Mesothelial cell of epicardium (in vitro differentiated cells): ENCODE measurements at places on chromosomes 3 and 15. TPM values are rescaled to one million over a fixed set of nuclear protein-coding genes. Genes with fewer than 3 reads are reported as not detected.
A peak's percentile ranks its signal among the peaks of the same experiment; 100 is the strongest.

The CSPG4 gene
- total RNA-seq: 11.3 to 11.8 TPM (median 11.4 TPM) in 3 replicates

DNA sequence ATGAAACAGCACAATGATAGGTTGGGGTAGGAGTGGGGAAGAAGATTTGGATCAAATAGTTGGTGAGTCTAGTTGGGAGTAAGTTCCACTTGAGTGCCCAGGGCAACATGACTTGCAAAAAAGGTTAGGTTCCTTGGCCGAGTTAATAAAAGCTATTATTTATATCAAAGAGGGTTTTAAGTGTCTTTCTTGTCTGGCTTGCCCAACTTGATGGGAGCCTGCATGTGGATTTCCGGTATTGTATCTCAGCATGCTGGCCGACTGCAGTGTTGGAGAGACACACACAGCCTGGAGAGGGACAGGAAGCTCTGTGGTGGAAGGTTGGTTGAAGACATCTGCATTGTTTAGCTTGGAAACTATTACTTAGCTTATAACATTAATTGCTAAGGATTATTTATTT, 449.5 kb upstream of the TBL1XR1 start:
- no peaks in the 10 kb centered on the region for H3K27me3 ChIP-seq
- H3K4me3 ChIP-seq: no peak overlapping the region
- H3K4me1 ChIP-seq: peaks cover 26% of the 10 kb centered on the region

The RBPMS2 gene
- total RNA-seq: 14.3 to 17.8 TPM (median 14.6 TPM) in 3 replicates

The FURIN gene
- total RNA-seq: 97.7 to 98.8 TPM (median 98.8 TPM) in 3 replicates

- no peak overlapping the region for H3K27ac ChIP-seq
- no peak for DNase-seq
- H3K36me3 ChIP-seq: no peaks in the 10 kb centered on the region
- peaks cover 6% of the 10 kb centered on the region for H3K4me1 ChIP-seq
- no peak overlapping the region for H3K4me3 ChIP-seq
Observed at GRCh38 chr15:57890351-57890750, 175.2 kb downstream of the ALDH1A2 start.

- H3K4me3 ChIP-seq: no peak overlapping the region
- peaks cover 34% of the 10 kb centered on the region for H3K4me1 ChIP-seq
- DNase-seq: no peak
- H3K27me3 ChIP-seq: no peaks in the 10 kb centered on the region
- no peak overlapping the region for H3K27ac ChIP-seq
- no peaks in the 10 kb centered on the region for H3K36me3 ChIP-seq
Observed at GRCh38 chr3:20573175-20573574, 387.2 kb upstream of the SGO1 start.

GRCh38 chr3:101643861-101644613, 32.9 kb downstream of the ZBTB11 start:
- no peaks in the 10 kb centered on the region for H3K27me3 ChIP-seq
- H3K27ac ChIP-seq: no peak overlapping the region
- no peak overlapping the region for H3K4me3 ChIP-seq
- H3K4me1 ChIP-seq: peaks cover 8% of the 10 kb centered on the region
- no peak for DNase-seq

The CFAP44 gene
- total RNA-seq: 11.5 to 13.4 TPM (median 11.5 TPM) in 3 replicates

DNA sequence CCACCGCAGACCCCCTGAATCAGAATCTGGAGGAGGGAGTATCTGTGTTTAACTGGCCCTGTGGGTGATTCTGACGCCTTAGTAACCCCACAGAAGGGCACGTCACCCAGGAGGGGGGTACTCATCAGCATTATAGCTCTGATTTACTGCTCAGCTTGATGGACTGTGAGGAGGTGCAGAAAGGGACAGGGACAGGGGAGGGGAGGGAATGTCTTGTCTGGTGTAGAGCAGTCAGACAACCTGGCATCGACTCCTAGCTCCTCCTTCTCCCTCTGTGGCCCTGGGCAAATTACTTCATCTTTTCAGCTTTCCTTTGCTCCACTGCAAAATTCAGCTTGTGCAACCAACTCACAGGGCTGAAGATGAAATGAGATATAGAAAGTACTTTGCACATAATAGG, 42.3 kb upstream of the GLCE start:
- no peak overlapping the region for H3K4me3 ChIP-seq
- no peak overlapping the region for H3K27ac ChIP-seq
- no peak for DNase-seq

GRCh38 chr3:37324131-37324530, 149.7 kb upstream of the LRRFIP2 start:
- no peaks in the 10 kb centered on the region for H3K27me3 ChIP-seq
- peaks cover 56% of the 10 kb centered on the region for H3K36me3 ChIP-seq
- peaks cover 39% of the 10 kb centered on the region for H3K4me1 ChIP-seq
- H3K27ac ChIP-seq: no peak overlapping the region

DNA sequence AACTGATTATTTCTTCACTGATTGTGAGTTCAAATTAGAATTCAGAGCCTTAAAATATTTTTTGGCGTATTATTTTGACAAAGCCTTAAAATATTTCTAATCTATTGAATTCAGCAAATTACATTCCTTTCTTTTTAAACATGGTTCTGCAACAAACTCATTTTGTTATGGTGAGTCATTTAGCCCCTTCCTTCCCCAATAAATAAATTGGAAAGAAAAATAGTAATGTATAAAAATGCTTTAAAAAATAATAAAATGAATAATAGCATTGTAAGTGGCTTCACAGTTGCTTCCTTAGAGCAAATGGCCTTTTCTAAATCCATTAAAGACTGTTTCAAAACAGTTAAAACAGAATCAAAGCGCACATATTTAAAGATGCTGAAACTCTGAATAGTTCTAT, 12.1 kb downstream of the CSNK1G1 start:
- no peak for DNase-seq
- H3K27me3 ChIP-seq: no peaks in the 10 kb centered on the region
- peaks cover 15% of the 10 kb centered on the region for H3K4me1 ChIP-seq
- no peak overlapping the region for H3K27ac ChIP-seq
- no peak overlapping the region for H3K4me3 ChIP-seq

- H3K27me3 ChIP-seq: peaks cover 14% of the 10 kb centered on the region
- peaks cover 28% of the 10 kb centered on the region for H3K4me1 ChIP-seq
- no peak overlapping the region for H3K27ac ChIP-seq
- no peak for DNase-seq
- no peak overlapping the region for H3K4me3 ChIP-seq
Observed at GRCh38 chr3:194575484-194576210, 57.6 kb downstream of the TMEM44 start.

The FETUB gene
- total RNA-seq: not detected in 3 replicates

DNA sequence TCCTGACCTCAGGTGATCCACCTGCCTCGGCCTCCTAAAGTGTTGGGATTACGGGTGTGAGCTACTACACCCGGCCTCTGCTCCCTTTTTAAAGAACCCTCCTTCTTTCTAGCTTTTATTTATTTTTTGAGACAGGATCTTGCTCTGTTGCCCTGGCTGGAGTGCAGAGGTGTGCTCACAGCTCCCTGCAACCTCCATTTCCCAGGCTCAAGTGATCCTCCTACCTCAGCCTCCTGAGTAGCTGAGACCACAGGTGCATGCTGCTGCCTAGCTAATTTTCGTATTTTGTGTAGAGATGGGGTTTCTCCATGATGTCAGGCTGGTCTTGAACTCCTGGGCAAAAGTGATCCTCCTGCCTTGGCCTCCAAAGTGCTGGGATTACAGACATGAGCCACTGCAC, 34.5 kb downstream of the TKT start:
- no peak for DNase-seq
- no peaks in the 10 kb centered on the region for H3K4me1 ChIP-seq
- H3K36me3 ChIP-seq: peaks cover 8% of the 10 kb centered on the region

DNA sequence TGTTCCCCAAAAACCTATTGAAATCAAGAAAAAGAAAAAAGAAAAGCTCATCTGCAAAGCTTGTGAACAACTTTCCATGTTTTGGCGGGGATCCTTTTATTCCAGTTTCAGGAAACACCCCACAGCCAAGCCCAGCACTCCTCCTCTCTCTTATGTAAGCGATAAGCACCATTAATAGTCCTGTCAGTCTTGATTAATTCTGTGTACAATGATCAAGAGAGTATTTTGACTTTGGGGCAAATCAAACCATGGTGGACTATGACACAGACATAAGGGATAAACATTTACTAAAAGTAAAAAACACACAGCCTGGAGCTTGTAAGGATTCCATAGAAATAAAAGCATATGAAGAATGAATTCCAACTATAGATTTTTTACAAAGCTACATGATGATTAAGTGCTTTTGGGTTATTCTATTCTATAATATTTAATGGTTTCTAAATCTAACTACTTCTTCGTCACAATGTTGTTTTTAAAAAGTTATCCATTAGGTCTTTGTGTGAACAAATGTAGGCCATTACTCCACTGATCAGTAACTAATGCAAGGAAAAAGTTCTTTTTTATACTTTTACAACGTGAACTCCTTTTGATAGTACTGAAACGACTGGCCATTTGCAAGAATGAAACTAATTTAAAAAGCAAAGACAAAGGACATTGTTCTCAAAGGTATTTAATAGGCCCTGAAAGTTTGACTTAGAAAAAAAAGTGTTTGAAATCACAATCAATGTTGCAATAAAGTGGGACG, 106.5 kb downstream of the KCNAB1 start:
- no peak for DNase-seq
- no peak overlapping the region for H3K27ac ChIP-seq
- H3K4me1 ChIP-seq: no peaks in the 10 kb centered on the region
- peaks cover under 1% of the 10 kb centered on the region for H3K36me3 ChIP-seq
- H3K27me3 ChIP-seq: peaks cover 5% of the 10 kb centered on the region

- H3K36me3 ChIP-seq: no peaks in the 10 kb centered on the region
- peak overlapping the region; percentile 95 for H3K27ac ChIP-seq
- peaks cover 65% of the 10 kb centered on the region for H3K4me1 ChIP-seq
Observed at GRCh38 chr3:29281344-29282241, 722 bp downstream of the RBMS3 start.

- H3K4me1 ChIP-seq: peaks cover under 1% of the 10 kb centered on the region
- H3K4me3 ChIP-seq: no peak overlapping the region
- H3K27me3 ChIP-seq: peaks cover 5% of the 10 kb centered on the region
- DNase-seq: no peak
- H3K27ac ChIP-seq: no peak overlapping the region
Observed at GRCh38 chr15:99502182-99502581, 63.6 kb upstream of the MEF2A start.

DNA sequence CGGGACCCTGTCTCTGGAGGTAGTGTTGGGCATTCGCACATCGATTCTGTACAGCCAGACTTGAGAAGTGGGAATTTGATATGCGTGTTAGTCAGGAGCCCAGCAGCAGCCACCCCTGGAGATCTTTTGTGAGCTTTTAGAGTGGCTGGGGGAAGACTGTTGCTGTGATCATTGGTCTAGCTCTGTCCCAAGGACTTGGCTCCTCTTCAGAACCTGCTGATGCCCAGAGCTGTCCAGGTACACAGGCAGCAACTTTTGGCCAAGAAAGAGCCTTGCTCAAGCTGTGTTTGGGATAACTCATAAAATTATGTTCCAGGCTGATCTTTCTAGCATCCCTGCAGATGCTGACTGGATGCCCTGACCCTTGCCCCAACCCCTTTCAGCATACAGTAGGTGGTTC, 29.3 kb downstream of the LIMD1 start:
- peaks cover 8% of the 10 kb centered on the region for H3K4me1 ChIP-seq
- DNase-seq: no peak
- H3K27ac ChIP-seq: no peak overlapping the region
- H3K27me3 ChIP-seq: peaks cover 10% of the 10 kb centered on the region
- H3K36me3 ChIP-seq: peaks cover 10% of the 10 kb centered on the region

DNA sequence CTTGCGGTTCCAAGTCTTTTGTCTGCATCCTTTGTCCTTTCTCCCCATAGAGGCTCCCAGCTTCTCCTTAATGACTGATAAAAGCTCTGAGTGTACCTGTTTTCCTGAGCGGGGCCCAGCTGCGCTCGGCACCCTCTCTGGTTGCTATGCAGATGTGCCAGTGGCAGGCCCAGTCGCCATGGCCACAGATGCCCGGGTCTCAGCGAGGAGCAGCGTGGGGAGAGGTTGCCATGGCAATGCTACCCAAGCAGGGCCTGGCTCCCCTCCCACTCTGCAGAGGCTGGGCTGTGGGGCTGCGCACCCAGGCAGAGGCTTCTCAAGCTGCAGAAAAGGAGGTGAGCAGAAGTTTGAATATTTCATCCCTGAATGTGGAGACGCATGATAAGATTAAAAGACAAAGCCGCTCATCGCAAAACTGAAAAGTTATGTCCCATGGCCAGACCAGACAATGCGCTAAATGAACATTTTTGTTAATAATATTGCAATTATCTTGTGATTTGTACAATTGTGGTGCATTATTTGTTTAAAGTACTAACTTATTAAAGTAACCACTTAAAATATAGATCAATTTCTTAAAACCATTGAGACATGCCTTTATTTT, 66.1 kb downstream of the TPRA1 start:
- H3K4me3 ChIP-seq: no peak overlapping the region

DNA sequence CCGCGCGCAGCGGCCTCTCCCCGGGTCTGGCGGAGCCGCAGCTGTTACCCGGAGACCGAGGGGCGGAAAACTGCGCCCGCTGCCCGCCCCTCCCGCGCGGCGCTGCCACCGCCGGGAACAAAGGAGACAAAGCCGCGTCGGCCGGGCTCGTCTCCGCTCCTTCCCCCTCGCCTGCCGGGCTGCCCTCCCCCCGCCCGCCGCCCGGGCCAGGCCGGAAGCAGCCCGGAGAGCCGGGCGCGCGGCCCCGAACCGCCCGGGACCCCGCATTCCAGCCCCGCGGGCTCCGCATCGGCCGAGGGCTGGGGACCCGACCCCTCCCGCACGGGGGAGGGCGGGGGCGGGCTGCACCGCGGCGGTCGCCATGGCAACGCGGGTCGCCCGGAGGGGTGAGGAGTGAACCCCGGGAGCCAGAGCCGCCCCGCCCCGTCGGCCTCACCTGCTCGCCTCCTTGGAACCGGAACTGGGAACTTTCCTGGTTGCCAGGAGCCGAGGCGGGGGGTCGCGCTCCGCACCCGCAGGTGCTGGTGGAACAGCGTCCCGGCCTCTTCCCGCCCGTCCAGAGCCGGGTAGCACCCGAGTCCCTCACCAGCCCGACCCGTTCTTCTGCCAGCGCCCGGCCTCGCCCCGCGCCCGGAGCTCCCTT, 448 bp downstream of the PLXNB1 start:
- H3K27me3 ChIP-seq: no peaks in the 10 kb centered on the region
- peaks cover 2% of the 10 kb centered on the region for H3K36me3 ChIP-seq
- H3K4me1 ChIP-seq: peaks cover 71% of the 10 kb centered on the region
- peak; percentile 82 for DNase-seq
- peak overlapping the region; percentile 97 for H3K27ac ChIP-seq
- peak overlapping the region; percentile 87 for H3K4me3 ChIP-seq

DNA sequence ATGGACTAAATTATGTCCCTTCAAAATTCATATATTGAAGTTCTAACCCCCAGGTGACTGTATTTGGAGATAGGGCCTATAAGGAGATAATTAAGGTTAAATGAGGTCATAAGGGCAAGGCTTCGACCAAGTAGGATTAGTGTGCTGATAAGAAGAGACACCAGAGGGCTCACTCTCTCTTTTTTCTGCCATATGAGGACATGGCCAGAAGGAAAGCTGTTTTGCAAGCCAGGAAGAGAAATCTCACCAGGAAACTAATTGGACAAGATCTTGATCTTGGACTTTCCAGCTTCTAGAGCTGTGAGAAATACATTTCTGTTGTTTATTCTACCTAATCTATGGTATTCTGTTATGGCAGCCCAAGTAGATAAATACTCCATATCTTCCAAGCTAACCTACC, 503.6 kb upstream of the NAALADL2 start:
- no peaks in the 10 kb centered on the region for H3K27me3 ChIP-seq
- H3K4me3 ChIP-seq: no peak overlapping the region
- H3K4me1 ChIP-seq: no peaks in the 10 kb centered on the region
- H3K36me3 ChIP-seq: peaks cover 2% of the 10 kb centered on the region
- DNase-seq: no peak
- no peak overlapping the region for H3K27ac ChIP-seq
